HCT116 (cell line): ENCODE measurements at places on chromosomes 2 and 18.

DNA sequence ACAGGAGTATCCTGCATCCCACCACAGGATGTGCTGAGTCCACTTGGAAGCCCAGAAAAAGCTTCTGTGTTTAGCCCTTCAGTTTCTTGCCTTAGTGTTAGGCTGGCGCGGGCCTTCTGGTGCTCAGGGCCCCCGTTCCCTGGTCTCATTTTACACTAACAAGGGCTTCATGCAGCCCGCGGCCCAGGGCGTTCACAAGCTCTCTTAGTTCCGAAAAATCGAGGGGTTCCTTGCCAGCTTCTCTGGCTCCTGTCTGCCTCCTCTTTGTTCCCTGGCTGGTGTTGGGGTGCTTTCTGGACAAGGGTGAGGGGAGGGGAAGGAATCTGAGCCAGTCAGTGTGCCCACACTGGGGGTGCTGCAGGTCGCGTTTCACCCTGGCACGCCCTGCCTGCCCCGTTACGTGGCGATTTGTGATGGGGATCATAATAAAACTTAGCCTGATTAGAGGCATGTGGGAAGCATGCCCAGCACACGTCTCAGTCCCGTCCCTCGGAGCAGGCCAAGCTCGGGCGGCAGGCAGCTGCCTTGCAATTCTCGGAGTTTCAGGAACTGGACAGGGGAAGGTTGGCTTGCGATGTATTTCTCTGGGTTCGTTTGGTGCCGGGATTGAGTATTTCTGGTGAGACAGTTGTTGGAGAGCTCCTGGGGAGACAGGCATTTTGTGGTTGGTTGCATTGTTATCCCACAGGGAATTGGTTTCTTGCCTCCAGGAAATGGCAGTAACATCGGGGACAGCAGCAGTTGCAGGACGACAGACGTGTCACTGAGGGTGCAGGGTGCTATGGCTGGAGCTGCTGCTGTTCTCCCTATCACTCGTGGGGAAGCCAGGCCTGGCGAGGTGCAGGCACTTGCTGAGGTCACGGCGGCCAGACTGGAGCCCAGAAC lies 22.9 kb downstream of the SH3BP4 start:
- DNase-seq, result no peak

GRCh38 chr2:212489719-212490346 lies 48.8 kb downstream of the ERBB4 start:
- DNase-seq, result no peak

DNA sequence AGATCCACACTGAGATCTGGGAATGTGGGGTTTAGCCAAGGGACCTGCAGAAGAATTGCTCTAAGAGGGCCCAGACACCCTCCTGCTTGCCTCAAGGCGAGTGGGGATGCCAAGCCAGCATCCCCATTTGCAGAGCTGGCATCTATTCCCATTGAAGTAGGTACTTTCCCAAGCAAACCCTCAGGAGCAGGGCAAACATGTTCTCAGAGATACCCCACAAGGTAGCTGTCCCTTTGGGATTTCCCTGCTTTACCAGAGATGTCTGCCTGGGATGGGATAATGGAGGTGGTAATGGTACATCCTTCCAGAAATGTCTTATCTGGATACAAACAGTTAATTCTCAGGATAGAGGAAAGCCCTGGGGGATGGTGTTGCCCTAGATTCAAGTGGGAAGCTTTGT lies 51.2 kb downstream of the GYPC start:
- no peak for DNase-seq

- DNase-seq, result no peak
Observed at GRCh38 chr2:16121231-16121985, 181.1 kb downstream of the MYCN start.

DNA sequence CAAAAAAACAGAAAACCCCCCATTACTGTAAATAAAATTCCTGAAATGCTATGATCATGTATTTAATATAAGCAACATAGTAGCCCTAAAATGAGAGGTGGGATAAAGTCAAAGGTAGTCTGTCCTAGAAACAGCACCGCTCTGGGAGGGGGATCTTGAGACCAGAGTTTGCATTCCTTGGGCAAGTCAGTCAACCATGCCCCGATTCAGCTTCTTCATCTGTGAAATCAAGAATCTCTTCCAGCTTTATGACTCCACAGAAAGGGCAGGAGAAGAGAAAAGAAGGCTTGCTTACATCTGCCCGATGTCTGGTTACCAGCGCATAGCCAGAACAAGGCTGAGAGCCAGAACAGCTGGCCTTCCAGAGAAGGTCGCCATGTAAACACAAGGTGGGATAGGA lies 2.1 kb upstream of the FBLN7 start:
- no peak for DNase-seq

- no peak for DNase-seq
Observed at GRCh38 chr2:165898381-165898780, 55.2 kb downstream of the TTC21B start.

- no peak for DNase-seq
Observed at GRCh38 chr2:147224070-147224469, 620.8 kb upstream of the ACVR2A start.

GRCh38 chr2:46591562-46591961 lies 112.2 kb downstream of the TMEM247 start:
- DNase-seq, result no peak

- DNase-seq, result no peak
Observed at GRCh38 chr2:147492471-147492870, 352.4 kb upstream of the ACVR2A start.
